Cortex of kidney (tissue), 1 donor: ENCODE measurements at places on chromosomes 3 and 15.

DNA sequence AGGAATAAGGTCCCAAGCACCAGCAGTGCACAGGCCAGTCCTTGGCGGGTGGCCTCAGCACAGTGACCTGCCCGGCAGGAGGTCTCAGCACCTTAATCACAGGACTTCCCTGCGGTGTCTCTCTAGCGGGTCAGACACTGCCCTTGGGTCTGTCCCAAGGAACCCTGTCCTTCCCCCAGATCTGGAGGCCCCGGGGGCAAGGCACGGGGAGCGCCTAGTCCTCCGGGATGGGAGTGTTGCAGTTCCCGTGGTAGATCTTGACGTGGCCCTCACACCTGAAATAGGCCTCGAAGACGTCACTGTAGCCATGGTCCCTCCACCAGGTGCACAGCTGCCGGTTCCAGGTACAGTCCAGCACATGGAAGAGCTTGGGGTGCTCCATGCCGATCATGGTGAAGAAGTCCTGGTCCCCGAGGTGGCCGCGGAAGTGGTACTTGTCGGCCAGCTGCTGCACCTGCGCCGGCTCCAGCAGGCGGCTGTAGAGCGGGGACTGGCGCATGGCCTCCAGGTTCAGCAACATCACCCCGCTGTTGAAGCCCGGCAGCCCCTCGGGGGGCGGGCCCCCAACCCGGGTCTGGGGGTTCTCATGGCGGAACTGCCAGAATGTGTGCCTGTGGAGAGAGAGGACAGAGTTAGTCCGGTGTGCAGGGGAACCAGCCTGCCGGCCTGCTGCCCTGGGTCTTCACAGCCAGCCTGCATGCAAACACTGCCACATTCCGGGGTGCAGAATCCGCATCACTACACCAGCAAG is 201.3 kb downstream of the XXYLT1 start:
- DNase-seq = no peak

- no peak for DNase-seq
These were observed 113.7 kb downstream of the LRIG1 start for GRCh38 chr3:66386925-66387650.

DNA sequence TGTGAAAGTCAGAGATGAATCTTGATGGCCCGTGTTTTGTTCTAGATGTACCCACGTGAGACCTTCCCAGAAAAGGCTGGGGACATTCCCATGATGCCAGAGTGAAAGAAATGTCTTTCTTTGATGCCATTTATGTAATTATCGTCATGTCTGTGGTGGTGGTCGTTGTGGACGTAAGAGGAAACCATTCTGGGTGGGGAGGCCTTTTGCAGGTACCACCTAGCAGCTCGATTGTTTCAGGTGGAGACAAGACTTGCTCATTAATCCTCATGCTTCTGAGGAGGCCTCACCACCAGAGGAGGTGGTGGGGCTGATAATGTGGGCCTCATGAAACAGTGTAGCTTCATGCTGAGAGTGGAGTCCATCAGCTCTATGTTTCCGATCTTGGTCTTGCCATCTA is 58.1 kb upstream of the USP3 start:
- no peak for DNase-seq

- DNase-seq = no peak
These were observed 38.6 kb downstream of the STT3B start for GRCh38 chr3:31571325-31571724.

- DNase-seq = no peak
These were observed 103.8 kb upstream of the KLF13 start for GRCh38 chr15:31222773-31223341.

GRCh38 chr15:90286678-90287077 is 21.2 kb downstream of the NGRN start:
- DNase-seq = no peak

DNA sequence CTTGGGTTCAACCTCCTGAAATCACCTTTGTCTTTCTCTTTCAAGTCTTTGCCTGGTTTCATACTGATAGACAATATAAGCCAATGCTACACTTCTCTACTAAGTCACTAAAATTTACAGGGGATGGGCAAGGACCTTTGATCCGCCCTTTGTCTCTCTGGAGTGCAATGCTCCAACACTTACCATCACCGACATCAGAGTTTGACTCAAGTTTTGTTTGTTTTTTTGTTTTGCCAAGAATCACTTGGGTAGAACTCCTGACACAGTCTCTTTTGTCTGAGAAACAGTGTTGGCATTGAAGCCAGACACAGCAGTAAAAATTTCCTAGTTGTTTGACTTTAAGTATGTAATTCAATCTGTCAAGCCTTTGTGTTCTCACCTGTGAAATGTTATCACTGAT is 29.3 kb downstream of the NFKBIZ start:
- DNase-seq = no peak

- no peak for DNase-seq
These were observed 27.9 kb downstream of the FBN1 start for GRCh38 chr15:48617619-48618018.

DNA sequence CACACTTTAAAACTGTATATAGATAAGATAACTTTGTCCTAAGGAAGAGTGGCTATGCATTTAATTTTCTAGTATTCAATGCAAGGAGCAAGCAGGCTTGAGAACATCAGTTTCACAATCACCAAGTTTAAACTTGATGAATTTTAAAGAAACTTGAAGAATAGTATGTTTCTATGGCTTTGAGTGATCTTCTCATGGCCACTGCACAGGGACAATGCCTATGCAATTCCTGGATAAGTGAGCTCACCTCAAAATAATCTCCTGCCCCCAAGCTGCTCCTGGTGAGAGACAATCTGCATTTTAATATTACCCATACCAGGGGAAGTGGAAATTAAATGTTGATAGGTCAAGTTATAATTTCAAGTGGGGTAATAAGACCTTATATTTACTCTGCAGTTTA is 376.6 kb upstream of the CBLB start:
- no peak for DNase-seq
